ENCODE measurements at places on chromosomes 13 and 19.

- peak; percentile 56 for DNase-seq
Observed at GRCh38 chr19:18282021-18282787, 782 bp upstream of the JUND start.

DNA sequence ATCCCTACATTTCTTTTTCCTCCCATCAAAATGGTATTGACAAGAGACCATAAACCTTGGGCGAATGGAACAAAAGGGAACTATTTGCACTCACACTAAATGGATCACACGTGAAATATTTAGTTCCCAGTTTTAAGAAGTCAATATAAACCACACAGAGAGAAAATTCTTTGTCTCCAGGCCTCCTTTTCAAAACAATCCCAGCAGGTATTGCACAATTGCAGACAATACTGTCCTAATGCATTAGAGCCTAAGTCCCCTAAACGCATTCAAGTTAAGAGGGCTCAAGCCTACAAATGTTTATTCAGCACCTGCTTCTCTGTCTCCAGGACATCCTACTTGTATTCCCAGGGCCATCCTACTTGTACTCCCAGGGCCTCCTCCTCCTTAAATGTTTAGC is 1.3 kb upstream of the B3GLCT start:
- DNase-seq, result no peak

GRCh38 chr19:47540748-47541147 is 25.9 kb upstream of the NAPA start:
- DNase-seq, result peak; percentile 52

- DNase-seq, result no peak
Observed at GRCh38 chr13:32136061-32136460, 104.5 kb downstream of the FRY start.

- peak; percentile 84 for DNase-seq
Observed at GRCh38 chr19:37691881-37692504, 27.6 kb downstream of the ZNF607 start.

GRCh38 chr13:93771782-93772181 is 545.2 kb downstream of the GPC6 start:
- DNase-seq, result no peak

- DNase-seq, result peak; percentile 2
Observed at GRCh38 chr13:85693889-85694511, 105.2 kb downstream of the SLITRK6 start.

- DNase-seq, result no peak
Observed at GRCh38 chr13:113981194-113981605, 7.3 kb upstream of the C13orf46 start.

DNA sequence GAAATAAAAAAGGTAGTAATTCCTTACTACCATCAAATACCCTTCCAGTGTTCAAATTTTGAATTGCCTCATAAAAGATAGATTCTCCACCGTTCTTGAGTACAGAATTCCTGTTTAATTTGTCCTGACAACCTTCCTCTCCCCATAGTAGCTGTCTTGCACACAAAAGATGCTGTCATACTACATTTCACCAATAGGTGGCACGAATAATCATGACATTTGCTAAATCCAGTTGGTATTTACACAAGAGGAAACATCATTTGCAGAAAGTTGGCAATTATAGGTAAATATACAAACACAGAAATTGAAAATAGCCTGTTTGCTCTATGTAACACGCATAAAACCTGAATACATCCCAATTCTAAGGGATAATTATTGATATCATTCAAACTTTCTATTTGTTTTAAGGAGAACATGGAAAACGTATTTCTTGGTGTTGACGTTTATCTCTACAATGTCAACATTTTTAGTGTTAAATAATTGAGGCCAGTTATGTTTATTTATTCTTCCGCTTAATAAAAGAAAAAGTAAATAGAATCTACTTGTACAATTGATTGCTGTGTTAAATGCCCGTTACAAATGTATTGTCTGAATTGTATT is 58.3 kb upstream of the CLDN10 start:
- DNase-seq, result peak; percentile 33

GRCh38 chr13:57375876-57376275 is 208.9 kb downstream of the PRR20E start:
- DNase-seq, result no peak

DNA sequence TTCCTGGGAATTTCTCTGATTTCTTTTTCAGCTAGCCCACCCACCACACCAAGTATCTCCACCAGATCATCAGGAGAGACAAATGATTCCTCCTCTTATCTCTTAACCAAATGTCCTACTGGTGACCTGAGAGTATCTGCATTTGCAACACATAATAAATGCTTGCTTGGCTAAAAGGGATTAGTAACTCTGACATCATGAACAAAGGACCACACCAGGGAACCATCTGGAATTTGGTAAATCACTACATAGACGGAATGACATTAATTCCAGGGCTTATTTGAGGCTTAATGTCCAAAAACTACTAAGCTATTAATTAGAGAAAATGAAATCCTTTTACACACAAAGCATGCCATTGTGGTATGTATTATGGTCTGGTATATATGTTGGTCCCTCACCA is 139.0 kb downstream of the RAP2A start:
- DNase-seq, result no peak

DNA sequence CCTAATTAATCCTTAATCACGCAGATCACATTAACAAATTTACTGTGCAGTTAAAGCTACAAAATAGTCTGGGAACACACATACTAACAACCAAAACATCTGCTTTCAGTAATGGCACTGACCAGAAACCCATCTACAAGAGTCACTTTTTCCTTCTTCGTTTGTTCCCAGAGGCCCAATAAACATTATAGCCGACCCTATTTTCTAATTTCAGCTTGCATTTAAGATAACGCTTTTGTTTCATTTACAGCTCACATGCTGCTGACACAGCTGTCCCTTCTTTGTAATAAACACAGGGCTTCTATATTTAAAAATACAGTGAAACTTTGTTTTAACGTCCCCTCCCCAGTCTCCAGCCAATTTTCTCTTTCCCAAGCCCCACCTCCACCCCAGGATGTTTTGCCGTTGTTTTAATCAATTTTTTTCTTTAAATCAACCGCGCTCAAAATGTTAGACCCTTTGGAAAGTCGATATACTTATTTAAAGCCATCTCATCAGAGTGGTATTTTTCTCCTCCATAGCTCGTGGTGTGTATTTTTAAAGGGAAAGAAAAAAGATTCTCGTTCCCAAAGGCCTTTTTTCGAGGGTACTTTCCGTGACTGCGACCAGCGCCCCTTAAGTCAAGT is 1.7 kb upstream of the WBP4 start:
- no peak for DNase-seq

GRCh38 chr19:48113190-48113917 is 2.7 kb upstream of the PLA2G4C start:
- DNase-seq, result no peak

DNA sequence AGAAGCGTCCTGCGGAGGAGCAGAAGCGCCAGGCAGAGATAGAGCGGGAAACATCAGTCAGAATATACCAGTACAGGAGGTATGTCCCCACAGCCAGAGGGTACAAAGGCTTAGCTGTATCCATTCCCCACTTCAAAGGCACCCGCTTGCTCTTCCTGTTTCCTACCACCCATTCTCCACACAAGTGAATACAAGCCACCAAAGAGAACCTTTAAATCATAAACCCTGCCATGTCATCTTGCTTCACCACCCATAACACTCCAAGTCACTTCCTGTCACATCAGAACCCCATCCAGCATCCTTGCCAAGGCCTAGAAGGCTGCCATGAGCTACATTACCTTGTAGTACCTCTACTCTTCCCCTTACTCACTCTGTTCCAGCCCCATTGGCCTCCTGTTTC is 205.8 kb downstream of the LMO7 start:
- no peak for DNase-seq

GRCh38 chr13:99264051-99264450 is 5.9 kb upstream of the GPR18 start:
- DNase-seq, result no peak

DNA sequence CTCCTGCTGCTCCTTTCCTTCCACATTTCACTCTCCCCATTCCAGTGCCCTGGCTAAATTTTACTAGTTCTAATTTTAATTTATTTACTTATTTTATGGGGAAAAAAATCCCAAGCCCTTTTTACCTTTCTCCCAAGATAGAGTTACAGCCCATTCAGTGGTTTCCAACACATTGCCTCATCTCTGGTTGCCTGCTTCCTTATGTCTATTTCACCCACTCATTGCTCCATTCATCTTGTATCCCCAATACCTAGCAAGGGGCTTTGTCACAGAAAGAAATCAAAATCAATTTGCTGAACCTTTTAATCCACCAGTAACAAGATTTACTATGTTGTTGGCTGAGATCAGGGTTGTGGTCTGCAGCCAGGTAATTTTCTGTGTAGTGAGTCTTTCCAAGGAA is 55.9 kb downstream of the LHFPL6 start:
- no peak for DNase-seq

GRCh38 chr19:51365965-51366388 is at the start of gene ETFB:
Gene ETFB, minus strand, starts transcription at chr19:51366388. Its CDS starts 62 bp downstream, at chr19:51366326.
- no peak for DNase-seq

- DNase-seq, result peak; percentile 40
Observed at GRCh38 chr13:60448907-60449510, 52.0 kb downstream of the TDRD3 start.

- no peak for DNase-seq
Observed at GRCh38 chr19:10553943-10554381, 10.3 kb downstream of the ATG4D start.

DNA sequence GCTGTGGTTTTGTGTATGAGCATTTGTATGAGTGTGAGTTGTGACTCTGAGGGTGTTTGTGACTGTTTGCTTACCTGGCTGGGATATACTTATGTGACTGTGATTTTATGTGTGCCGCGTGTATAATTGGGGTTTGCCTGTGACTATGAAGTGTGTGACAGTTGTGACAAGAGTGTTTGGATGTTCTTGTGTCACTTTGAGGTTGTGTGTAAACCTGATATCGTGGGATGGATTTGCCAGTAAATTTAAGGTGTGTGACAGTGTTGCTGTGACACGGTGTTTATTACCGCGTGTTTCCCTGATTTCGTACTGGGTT is 442 bp downstream of the ZNF420 start:
- no peak for DNase-seq

DNA sequence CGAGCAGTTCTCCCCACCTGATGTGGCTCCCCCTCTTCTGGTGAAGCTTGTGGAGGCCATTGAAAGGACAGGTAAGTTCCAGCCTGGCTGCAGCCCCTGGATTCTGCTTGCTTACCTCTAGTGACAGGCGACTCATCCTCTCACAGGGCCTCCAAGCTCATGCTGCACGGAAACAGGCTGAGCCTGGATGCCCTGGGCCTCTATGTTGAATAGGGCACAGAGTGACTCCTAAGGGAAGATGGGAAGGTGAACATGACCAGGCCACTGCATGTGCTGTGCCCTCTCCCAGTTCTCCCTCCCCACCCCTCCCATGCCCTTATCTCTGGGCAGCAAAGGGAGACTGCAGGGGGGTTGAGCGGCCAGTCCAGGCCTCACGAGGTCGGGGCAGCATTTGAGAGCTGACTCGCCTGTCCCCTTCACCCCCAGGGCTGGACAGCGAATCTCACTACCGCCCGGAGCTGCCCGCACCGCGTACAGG is 7.6 kb downstream of the PIK3R2 start:
- DNase-seq, result no peak

DNA sequence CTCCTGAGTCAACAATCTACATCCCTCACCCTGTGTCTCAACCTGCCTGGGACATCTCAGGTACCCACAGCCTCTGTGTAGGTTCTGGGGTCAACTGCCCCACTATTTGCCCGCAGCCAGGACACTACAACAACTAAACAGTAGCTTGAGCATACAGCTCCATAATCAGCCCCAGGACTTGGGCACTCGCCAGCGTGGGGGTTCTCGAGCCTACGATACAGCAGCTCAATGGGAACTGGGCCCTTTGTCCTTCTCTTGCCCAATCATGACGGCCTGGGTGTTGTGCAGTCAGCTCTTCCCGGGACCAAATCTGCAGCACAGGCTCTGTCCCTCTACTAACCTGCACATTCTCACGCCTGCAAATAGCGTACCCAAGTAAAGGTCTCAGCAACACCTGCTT is 1.3 kb downstream of the ZNF180 start:
- DNase-seq, result no peak

DNA sequence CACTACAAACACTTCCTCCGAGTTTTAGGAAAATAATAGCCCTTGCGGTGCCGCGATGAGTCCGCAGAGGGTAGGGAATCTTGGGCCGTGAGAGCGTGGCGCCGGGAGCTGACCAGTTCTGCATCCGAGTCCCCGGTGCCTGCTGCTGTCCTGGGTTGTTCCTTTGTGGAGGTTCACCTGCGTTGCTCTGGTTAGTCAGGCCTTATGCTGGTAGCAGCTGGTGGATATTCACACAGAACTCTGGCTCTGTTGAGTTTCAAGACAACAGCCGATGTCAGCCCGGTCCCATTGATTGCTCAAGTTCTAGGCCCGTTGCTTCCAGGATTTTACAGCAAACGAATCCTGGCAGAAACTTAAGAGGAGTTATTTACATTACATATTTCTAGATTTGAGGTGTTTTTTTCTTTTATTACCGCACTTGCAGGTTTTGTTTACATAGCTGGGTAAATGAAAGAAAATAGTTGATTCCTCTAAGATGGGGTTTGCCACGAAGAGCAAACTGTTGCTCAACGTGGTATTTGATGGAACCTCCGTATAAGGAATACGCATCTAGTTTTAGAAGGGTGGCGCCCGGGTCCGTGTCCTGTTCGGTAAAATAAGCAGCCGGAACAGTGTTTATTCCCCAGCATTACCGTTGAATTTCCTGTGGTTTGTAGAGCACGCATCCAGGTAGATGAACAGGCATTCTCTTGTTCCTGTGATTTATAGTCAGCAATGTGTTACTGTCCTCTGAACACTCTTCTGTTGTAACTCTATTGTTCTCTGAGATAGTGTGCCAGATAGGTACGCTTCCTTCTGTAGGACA is 1.3 kb downstream of the CLDN10 start:
- no peak for DNase-seq

GRCh38 chr13:36992362-36992761 is 6.8 kb downstream of the ALG5 start:
- no peak for DNase-seq

DNA sequence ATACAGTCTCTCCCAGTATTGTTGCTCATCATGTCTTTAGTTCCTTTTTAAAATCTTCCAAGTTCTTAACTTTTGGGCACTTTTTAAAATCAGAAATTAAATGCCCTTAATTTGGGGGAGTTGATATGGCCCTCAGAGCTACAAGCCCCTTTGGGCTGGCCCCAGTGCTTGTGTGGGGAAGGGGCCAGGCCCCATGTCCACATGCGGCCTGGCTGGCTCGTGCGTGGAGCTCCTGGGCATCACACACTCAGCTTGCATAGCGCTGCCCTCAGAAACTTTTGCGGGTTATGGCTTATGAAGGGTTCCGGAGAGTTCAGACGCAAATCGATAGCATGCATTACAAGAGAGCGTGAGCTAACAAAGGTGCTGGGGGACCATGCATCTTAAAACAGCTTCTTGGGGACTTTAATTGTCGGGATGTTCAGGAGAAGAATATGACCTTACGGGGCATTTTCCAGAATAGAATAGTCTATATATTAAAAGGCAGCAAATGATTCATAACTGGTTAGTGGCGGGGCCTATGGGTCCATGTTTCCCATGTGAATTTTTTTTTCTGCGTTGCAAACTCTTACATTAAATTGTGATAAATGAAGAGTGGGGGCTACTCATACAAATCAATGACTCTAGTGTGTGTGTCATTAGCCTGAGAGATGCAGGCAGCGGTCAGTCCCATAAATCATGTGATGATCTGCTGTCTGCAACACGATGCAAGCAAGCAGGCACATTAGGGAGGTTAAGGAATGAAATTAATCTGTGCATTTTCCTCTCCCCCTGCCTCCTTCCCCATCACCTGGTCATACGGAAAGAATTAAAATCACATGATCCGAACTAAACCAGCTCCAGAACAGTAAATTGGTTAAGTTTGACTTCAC is 185.8 kb upstream of the TSHZ3 start:
- no peak for DNase-seq
